ENCODE measurements at places on chromosomes 12 and 14. TPM values are rescaled to one million over a fixed set of nuclear protein-coding genes. Genes with fewer than 3 reads are reported as not detected.

SPIC gene
- total RNA-seq: not detected

ANGEL1 gene
- total RNA-seq: 11.2 TPM

SYNDIG1L gene
- 0.22 TPM for total RNA-seq

DNA sequence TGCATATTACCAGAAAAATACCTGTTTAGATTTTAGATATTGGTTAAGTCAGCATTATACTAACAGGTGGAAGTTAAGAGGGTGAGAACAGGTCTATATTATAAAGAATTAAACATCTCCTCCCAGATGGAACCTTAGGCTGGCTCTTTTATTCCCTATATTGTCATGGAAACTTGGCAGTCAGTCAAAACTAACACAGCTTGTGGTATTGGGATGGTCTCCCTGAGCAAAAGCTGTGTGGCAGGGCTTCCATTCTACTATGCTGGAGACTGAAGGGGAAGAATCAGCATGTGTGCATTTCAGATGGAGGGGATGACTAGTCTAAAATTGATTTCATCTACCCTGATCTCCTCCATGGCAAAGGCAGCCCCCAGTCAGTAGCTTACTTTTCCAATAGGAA lies 66.7 kb downstream of the SMOC1 start:
- DNase-seq: no peak

DNA sequence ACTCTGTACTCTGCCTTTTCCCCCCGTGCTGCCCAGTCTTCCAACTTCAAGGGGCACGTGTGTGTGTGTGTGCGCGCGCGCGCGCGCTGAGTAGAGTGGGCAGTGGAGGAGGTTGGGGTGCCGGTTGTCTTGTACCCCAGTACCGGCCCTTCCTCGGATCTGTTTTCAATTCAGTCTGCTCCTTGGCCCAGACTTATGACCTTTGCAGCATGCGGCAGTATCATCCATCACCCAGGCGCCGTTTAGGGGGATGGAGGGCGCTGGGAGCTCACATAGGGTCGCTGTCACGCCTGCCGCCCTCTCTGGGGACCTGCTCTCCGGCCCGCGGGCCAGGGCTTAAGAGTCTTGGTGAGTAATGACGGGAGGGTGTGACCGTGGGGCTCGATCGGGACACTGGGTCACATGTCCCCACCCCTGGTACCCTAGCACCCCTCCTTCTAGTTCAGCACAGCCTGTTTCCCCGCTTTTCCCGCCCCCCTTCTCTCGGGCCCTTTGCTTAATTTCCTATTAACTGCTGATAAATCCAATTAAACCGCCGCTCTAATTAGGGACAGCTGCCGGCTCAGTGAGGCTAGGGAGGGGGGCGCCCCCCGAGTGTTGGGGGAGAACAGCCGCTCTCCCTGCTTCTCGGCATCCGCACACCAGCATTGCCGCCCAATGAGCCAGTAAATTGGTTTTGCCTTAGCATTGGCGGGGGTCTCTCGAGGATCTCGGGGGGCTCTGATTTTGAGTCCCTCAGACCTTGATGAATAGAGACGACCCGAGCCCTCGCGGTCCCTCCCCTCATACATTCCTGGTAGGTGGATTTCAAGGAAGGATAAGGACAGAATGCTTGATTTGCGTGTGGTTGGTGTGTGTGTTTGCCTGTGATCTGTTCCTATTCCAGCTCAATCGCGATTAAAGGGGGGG lies 9.3 kb downstream of the STAC3 start:
- no peak for DNase-seq

GRCh38 chr12:104576187-104576778 lies 119.5 kb downstream of the CHST11 start:
- no peak for DNase-seq

GRCh38 chr14:87999277-87999676 lies 5.7 kb upstream of the GPR65 start:
- DNase-seq: no peak

All from left ventricle myocardium superior (tissue), 1 donor.